ENCODE measurements at places on chromosomes 4 and X.

GRCh38 chr4:166182145-166182544 is 309.1 kb downstream of the TLL1 start:
- no peak for DNase-seq

DNA sequence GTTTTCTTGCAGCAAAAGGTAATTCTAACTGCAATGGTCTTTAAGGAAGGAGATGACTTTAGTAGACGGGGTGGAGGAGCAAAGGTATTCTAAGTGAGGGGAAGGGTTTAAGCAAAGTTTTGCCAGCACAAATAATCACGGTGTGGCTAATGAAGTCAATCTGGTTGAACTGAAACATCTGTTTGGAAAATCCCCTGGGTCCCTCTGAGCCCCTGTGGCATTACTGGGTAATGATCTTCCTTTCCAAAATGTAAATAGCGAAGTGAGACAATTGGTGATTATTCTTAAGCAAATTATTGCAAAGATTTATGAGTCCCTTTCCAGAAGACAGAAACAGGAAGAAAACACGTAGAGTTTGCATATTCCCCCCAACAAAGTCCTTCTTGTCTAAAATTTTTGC is 47.2 kb downstream of the FGFBP1 start:
- no peak for DNase-seq

DNA sequence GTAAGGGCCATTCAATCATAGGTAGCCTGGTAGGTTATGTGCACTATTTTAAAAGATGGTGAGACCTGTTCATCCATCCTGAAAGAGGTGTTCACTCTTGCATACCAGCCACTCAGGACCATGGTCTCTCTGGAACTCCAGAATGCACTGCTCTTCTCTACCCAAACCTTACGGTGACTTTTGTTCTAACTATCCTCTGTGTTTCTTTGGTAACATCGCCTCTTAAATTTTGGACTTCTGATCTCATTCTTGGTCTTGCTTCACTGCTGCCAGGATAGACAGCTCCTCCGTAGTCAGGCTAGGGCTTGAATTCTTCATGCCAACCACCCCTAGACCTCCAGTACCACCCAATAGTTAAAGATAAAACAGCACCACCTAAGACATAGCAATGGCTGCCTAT is 346.3 kb upstream of the GALNT7 start:
- no peak for DNase-seq

- DNase-seq, result no peak
These were observed 100.1 kb downstream of the EIF4E start for GRCh38 chr4:98828801-98829200.

DNA sequence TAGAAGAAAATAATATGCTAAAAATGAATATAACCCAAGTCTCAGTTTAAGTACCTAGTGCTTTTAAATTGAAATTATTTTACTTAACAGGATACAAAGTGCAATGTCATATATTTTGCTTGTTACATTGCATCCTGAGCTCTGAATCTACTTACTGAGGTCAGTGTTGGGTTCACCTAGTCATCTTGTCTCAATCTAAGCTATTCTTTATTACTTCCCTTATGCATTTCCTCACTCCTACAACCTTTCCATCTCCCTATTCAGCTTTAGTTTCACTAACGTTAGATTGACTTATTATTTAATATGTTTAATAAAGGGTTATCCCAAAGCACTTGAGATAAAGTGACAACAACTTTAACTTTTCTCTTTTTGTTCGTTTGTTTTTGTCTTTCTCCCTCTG is 483.7 kb downstream of the FSTL5 start:
- no peak for DNase-seq

DNA sequence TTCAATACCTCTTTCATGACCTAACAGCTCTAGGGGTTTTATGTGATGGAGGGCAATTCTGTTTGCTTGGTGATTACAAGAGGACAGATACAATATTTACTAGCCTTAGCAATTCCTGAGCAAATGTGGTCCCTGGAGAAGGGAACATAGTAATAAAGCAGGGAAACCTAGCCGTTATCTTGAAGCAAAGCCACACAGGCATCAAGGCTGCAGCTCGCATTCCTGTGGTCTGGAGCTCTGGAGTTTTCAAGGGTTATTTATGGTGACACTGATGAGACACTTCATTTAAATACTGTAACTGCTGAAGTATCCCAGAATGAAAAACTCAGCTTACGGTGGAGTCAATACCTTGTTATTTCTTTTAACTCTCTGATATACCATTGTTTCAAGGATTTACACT is 66.8 kb downstream of the AFF2 start:
- DNase-seq, result peak; percentile 84

DNA sequence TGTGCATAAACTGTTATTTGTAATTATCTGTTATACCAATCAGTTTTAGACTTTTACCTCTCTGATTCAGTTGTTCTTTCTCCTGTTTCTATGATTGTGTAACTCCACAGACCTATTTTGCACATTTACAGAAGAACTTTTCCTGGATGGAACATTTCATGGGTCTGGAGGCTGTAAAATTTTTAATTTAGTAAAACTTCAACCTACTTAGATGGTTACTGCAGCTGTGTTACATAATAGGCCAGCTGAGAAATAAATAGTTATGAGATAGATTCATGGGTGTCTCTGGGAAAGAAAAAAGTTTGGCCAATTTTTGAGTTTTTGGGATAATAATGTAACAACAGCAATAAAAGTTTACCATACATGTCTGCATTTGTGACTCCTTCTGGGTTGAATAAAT is 253.5 kb downstream of the ARHGAP24 start:
- DNase-seq, result no peak

- no peak for DNase-seq
These were observed 33.6 kb downstream of the ZNF330 start for GRCh38 chr4:141254326-141254725.

DNA sequence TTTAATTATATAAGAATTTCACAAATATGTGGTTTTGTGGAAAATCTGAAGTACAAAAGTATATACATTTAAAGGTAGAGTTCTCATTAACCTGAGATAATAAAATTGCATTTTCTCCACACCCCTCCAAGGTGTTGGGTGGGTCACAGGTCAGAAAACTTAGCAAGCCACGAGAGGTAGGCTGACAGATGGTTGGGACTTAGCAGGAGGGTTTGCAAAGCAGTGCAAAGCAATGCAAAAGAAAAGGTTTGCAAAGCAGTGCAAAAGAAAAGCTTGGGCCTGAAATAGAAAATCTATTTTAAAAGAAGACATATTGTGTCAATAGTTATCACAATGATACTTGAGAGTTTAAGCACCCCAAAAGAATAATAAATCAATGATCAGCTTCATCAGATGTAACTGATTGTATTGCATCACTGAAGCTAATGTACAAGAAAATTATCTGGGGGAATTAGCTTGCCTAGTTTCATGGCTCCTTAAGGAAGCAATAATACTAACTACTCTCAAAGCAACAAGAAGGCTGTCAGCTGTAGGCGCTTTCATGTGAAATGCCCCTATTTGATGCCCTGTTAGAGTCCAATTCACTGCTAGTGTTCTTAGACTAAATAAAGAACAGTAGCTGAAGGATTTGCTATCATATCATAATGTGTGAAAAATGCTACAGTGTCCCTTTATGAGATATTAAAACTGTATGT is 319.5 kb downstream of the KCNIP4 start:
- DNase-seq, result no peak

GRCh38 chrX:13212191-13212651 is 107.6 kb downstream of the ATXN3L start:
- no peak for DNase-seq

GRCh38 chr4:147325571-147325981 is 155.3 kb upstream of the EDNRA start:
- no peak for DNase-seq

GRCh38 chrX:53284684-53285447 is 3.5 kb upstream of the IQSEC2 start:
- DNase-seq, result peak; percentile 79

GRCh38 chrX:115988825-115989224 is 181.7 kb upstream of the AGTR2 start:
- DNase-seq, result no peak

Data from islet precursor cell (in vitro differentiated cells).